Suppressor macrophage treated with lipopolysaccharide for 1 hour (primary cell): ENCODE measurements at places on chromosomes 12 and 14.
A peak's percentile ranks its signal among the peaks of the same experiment; 100 is the strongest.

GRCh38 chr14:95829321-95829720 is 47.3 kb upstream of the TUNAR start:
- no peak for DNase-seq

- DNase-seq = no peak
Observed at GRCh38 chr12:102958073-102958829, 777 bp downstream of the ASCL1 start.

GRCh38 chr14:93832665-93833064 is 44.4 kb upstream of the PRIMA1 start:
- DNase-seq = no peak

DNA sequence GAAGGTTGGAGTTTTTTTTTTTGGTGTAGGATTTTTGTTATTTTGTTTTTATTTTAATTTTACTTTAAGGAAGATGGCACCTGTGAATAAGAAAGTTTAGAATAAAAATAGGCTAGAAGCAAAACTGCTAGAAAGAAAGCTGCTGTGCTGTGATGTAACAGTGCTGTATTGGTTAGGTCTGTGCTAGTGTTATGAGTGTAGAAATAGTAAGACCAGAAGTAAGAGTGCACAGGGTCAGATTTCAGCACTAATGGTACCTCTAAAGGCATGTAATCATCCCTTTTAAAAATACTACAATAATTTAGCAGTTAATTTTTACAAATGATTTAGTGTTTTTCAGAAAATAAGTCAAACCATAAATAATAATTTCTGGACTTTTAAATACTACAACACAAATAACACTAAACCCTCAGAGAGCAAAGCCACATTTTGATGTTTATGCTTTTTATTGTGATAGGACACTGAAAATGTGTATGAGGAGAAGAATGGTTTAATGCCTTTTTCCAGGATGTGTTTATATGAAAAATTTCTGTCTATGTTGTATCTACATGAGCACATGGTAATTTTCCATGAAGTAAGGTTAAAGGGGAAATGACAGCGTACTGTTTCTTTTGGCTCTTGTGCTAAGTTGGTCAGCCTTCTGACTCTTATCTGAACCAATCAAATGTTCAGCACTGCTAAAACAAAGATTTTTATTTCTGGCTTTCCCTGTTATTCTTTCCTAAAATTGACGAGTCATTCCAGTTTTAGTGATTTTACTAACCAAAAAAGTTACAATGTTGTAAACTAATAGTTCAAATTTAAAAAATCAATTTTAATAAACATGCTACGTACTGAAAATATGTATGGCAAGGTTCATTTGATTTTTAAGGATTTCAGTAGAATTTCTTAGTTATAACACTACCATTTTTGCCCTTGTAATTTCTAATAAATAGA is 96.1 kb downstream of the PPHLN1 start:
- DNase-seq = peak; percentile 43

DNA sequence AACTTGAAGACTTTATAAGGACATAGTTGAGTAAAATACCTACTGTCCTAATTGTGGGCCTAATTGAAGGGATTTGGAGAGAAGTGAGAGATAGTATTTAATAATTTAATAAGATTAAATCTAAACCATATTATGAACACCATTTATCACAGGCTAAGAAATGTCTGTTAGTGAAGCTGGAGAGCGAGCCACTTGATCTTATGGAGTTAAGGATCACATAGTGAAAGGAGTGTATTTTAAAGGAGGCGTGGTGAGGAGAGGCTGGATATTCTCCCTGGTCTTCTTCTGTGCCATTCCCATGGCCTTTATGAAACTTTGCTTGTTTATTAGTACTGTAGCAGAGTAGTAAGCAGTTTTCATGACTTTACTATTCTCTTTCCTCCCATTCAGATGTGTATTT is 172.4 kb downstream of the TRHDE start:
- DNase-seq = no peak

DNA sequence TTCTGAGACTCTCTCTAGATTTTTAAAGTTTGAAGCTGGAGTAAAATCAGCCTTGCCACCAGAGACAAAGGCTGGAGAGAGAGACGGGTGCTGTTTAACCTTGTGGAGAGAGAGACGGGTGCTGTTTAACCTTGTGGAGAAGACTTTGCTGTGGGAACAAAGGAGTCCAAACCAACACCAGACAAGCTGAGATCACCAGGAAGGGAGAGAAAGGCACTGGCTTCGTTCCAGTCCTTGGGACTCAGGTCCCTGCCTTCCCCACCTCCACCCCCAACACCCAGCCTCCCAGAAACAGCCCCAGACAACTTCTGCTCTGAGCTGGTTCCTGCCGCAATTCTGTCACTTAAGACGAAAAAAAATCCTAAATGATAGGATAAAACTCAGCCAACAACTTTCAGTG is 1389.3 kb downstream of the AACS start:
- DNase-seq = no peak

- DNase-seq = peak; percentile 32
Observed at GRCh38 chr14:97080991-97081390, 283.8 kb downstream of the VRK1 start.

- DNase-seq = no peak
Observed at GRCh38 chr12:64142382-64142781, 79.7 kb downstream of the KICS2 start.

DNA sequence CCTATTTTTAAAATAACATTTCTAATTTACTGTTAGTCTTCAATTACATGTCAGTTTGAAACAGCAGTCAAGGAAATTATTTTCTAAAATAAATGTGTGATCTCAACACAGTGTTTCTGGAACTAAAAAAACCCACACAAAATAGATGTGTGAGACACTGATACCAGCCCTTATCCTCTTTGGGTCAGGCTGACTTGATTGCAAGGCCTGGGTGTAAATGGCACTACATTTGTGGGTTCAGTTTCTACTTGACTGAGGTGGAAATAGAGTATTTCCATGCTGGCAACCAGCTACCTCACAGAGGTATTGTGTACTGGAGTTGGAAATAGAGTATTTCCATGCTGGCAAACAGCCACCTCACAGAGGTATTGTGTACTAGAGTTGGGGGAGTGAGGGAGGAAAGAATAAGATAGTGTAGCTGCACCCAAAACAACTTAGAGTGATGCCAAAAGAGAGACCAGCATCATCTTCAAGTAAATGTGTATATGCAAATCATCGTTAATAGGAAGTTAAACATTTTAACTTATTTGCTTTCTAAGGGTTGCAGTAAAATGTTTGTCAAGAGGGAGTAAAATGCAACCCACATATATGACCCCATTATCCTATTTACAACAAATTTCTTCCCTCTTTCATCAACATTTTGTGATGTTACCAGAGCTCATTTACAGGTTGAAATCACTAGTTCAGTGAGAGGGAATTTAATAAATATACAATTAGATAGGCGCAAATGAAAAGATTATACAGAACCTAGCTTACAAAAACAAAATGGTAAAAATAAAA is 10.7 kb upstream of the LYZ start:
- no peak for DNase-seq

DNA sequence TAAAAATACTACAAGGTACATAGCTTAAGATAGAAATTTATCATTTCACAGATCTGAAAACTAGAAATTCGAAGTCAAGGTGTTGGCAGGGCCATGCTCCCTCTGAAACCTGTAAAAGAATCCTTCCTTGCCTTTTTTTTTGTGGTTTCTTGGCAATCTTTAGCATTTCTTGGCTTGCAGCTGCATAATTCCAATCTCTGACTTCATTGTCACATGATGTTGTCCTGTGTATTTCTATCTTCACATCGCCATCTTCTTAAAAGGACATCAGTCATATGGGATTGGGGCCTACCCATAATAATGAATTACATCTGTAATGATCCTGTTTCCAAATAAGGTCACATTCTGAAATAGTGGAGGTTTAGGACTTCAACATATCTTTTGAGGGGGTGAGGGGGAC is 250.4 kb downstream of the TMTC2 start:
- no peak for DNase-seq

DNA sequence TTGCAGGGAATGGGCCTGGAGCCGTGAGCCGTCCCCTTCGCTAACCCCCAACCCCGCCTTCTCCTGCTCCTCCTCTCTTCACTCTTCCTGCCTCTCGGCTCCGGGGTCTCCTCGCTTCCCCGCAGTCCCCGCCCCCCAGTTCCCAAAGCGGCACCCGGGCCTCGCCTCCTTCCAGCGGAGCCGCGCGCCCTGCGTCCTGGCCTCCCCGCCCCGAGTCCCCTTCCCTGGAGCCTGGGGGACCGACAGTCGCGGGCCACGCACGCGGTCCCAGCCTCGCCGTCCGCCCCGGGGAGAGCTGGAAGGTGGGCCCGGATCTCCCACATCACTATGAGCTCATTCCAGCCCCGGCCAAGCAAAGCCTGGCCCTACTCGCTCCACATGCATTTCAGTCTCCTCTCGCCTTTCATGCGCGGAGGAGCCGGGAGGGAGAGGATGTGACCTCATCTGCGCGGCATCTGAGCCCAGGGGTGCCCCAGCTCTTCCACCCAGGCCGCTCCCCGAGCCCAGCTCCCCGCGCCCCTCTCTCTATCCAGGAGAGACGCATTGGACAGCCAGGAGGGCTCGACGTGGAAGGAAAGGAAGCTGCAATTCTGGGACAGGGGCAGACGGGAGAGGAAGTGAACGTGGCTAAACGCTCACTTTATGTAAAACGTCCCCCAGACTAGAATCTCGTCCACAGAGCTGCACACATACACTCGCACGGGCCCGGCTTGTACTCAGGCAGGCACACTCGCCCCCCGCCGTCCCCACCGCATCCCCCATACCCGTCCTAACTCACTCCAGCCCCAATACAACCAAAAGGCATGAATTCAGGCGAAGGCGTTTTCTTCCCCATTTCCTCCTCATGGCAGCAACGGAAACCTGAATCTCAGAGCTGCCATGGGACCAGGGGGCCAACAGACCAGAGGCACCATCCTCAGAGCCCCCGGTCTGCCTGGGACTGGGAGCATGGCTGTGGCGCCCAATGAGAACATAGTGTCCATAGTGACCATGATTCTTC is 108.7 kb upstream of the CCND2 start:
- DNase-seq = peak; percentile 64

DNA sequence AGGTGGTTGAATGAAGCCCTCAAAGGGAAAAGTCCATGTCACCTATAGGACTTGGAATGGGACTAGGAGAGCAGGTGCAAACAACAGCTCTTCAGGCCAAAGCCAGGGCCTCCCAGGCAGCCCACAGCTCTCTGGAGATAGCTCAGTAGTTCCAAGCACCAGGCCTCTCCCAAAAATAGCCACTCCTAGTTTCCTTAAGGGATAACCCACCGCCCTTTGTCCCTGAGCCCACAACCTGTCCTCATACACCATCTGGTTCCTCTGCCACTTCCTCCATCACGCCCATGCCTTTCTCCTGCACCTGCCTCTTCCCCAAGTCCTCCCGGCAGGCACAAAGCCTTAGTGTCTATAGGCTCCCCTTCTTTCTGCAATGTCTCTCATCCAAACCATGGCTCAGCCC is 2.1 kb downstream of the RAB15 start:
- no peak for DNase-seq

DNA sequence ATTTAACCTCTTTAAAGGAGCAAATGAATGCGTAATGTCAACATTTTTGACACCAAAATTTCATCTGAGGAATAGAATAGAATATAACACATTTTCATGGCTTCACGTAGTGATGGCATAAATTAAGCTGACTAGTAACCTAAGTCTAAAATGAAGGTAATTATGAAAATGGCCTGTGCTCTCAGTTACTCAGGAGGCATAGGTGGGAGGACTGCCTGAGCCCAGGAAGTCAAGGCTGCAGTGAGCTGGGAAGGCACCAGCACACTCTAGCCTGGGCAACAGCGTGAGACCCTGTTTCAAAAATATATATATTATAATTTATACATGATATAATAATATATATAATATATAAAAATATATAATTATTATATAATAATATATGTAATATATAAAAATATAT is 383.2 kb upstream of the ATP2B1 start:
- DNase-seq = no peak

- no peak for DNase-seq
Observed at GRCh38 chr12:124334266-124334665, 39.4 kb downstream of the RFLNA start.

DNA sequence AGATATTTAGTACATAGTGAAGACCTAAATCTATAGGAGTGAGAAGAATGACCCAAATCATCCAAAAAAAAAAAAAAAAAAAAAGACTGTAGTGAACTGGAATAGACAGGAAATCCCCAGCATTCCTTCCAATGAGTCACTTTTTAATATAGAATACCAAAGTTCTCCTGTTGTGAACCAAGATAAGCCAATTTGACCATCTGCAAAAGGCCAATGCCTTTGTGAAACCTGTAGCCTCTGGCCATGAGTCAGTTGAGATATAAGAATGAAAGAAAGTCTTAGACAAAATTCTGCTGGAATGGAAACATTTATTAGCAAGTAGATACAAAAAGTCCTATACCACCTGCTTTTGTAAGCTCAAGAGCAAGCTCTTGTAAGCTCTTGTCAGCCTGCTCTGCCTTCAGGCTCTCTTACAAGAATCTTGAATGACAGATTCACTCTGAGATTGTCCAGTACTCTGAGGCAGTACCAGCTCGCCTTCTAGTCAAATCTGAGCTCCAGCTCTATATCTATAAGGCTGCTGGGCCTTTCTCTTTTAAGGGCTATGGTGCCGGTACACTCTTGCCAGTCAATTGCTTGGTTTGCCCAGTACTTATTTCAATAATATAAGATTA is 243.0 kb upstream of the TMTC1 start:
- DNase-seq = no peak

DNA sequence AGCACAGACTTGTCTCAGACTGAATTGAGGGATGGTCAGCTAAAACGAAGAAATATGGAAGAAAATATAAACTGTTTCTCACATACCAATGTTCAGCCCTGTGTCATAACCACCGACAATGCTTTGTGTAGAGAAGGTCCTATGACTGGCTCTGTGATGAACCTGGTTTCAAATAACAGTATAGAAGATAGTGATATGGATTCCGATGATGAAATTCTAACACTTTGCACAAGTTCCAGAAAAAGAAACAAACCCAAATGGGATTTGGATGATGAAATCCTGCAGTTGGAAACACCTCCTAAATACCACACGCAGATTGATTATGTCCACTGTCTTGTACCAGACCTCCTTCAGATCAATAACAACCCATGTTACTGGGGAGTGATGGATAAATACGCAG is 7.9 kb upstream of the MAPK1IP1L start:
- DNase-seq = no peak

GRCh38 chr12:20194171-20194570 is 174.2 kb upstream of the PDE3A start:
- no peak for DNase-seq

GRCh38 chr12:110957652-110958051 is 37.3 kb upstream of the MYL2 start:
- no peak for DNase-seq

DNA sequence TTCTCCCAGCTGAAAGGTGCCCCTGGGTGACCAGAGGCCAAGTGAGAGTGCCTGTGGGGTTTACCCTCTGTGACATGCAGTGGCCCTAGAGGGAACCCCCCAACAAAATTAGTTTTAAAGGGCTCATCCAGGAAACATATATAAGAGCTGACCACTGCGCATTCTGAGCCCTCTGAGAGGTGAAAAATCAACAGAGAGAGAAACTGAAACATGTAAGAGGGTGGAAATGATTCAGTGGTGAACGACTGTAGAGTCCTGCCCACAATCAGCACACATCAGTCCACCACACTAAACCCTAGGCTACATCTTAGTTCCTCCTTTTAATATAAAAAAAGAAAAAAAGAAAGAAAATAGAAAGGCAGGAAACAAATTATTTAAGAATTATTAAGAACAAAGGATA is 21.0 kb upstream of the ACSM4 start:
- no peak for DNase-seq
